Liver (tissue), 10 donors: ENCODE measurements at places on chromosomes 16 and 17.

DNA sequence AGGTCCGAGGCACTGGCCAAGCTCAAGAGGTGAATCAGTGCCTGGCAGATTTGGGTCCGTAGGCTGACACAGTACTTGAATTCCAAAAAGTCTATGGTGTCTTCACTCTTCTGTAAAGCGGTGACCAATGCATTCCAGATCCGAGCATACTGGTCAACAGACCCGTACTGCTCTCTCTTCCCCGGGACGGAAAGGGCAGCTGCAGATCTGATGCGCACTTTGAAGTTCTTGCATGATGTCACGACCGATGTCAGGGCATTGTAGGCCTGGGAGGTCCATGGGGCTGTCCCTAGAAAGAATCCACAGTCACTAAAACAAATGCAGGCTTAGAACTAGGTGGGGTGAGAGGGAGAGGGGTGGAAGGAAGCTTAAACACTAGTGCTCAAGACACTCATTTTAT, 34.9 kb downstream of the HEATR6 start:
- DNase-seq: no peak

GRCh38 chr16:47067203-47067602, 76.5 kb downstream of the NETO2 start:
- DNase-seq: no peak

DNA sequence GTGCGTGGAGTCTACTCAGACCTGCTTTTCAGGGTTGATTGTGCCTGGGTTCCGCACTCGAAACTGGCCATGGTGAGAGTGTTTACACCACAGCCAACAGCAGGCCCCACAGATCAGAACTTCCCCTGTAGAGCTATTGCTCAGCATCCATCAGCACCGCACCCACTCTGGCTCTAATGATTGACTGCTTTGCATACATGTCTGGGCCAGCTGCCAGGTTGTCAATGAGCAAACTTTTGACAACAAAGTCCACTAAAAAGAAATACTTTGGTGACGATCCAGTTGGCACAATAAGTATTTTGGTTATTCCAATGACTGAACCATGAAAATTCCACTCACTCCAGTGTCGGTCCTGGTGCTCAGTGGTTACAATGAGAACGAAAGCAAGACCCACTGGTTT, 190.7 kb downstream of the FOXL1 start:
- no peak for DNase-seq

DNA sequence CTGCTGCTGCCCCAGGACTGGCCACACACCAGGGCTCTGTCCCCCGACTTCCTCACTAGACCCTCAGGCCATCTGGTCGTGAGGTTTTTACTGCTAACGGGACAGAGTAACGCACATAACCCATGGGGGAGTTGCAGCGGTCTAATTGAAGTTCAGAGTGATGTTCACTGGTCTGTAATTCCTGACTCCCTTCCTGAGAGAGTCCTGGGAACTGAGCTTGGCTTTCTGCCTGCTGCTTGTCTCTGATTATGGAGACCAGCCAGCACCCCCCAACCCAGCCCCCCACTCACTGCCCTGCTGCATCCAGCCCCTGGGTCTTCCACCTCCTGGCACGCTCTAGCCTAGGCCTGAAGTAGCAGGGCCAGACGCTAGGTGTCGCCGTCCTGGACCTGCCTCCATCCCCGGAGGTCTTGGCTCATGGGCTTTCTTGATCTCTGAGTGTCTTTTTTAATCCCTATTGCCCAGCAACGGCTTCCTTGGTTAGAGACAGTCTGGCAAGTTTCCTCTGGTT, 192.9 kb downstream of the CCDC182 start:
- DNase-seq: peak; percentile 53

DNA sequence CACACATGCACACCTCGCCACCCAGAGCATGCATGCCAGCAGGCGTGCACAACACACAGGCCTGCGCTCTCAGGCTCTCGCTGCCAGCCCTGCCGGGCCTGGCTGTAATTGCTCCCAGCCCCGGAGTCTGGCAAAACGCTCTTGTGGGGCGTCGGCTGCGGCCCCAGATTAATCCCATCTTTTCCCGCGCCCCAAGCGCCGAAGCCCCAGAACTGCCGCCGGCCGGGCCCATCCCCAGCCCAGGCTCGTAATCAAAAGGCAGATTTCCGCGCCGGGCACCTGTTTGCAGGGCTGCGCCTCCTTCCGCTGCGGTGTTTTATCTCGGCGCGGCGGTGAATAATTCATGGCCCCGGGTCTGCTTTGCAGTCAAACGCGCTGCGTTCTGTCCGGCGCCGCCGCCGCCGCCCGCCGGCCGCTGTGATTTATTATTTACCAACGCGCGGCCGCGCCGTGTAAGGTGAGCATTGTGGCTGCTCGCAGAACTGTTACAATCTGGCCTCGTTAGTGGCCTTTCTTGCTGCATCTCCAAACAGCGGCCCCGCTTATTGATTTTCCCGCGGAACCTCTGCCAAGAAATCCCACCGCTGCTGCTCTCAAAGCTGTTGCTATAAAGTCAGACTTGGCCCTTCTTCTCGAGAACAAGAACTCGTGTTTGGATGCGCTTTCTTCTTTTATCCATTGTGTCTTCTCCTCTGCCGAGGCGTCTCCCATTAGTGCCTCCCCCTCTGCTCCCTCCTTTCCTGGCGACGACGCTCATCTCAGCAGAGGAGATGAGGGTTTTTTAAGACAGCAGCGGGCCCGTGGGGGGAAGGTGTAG, 126.1 kb downstream of the IRX5 start:
- no peak for DNase-seq
